ENCODE measurements at places on chromosomes 5 and 9.

GRCh38 chr5:92775711-92776615 is 805.1 kb downstream of the NR2F1-AS1 start:
- no peak for DNase-seq

DNA sequence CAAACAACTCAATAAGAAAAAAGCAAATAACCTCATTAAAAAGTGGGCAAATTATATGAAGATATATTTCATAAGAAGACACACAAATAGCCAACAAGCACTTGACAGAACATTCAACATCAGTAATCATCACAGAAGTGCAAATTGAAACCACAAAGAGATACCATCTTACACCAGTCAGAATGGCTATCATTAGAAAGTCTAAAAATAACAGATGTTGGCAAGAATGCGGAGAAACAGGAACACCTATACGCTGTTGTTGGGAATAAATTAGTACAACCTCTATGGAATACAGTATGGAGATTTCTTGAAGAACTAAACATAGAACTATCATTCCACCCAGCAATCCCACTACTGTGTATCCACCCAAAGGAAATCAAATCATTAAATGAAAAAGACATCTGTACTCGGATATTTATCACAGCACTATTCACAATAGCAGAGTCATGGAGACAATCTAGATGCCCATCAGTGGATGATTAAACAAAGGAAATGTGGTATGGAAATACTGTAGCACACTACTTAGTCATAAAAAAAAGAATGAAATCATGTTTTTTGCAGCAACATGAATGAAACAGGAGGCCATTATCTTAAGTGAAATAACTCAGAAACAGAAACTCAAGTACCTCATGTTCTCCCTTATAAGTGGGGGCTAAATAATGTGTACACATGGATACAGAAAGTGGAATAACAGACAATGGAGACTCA is 106.8 kb upstream of the FST start:
- no peak for DNase-seq

GRCh38 chr5:33631786-33632185 is 191.0 kb downstream of the TARS1 start:
- DNase-seq = no peak

DNA sequence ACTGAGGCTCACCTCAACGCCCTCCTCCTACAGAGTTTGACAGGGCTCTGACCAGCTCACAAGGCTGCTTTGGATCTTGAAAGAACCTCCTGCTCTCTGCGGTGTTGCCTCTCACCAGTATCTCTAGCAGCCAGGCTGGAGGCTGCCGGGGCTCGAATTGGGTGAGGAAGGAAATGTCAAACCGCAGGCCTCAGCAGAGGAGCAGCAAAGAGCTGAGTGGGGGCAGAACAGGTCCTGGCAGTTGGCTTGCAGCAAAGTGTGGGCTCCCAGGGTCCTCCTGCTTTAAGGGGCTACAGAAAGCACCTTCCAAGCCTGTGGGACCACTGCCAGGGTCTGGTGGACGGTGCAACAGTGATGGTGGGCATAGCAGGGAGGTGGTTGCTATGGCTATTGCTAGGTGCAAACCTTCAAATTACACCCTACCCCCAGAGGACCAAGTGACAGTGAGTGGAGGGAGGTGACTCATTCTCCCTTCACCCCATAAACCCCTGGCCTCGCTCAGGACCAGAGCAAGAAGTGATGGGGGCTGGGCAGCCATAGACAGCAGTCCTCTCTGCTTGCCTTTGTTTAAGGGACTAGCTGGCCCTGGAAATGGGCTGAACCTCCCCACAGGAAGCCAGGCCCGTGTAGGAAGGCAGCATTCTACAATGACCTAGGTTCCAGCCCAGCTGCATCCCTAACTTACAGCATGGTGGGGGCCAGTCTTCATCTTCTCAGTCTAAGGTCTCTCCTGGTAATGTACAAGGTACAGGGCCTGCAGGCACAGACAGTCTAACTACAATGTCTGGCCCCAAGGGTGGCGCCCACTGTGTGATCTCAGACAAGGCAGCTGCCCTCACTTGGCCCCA is 18.7 kb downstream of the LCP2 start:
- no peak for DNase-seq

DNA sequence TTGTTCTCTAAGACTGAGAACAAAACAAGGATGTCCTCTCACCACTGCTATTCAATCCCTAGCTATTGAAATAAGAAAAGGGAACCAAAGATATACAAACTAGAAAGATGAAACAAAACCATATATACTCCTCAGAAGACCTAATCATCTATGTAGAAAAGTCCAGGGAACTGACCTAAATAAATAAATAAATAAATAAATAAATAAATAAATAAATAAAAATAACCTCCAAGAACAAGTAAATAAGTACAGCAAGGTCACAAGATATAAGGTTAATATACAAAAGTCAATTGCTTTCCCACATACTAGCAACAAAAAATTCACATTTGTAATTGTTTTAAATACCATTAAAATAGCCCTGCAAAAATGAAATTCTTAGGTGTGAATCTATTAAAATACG is 54.6 kb downstream of the DTWD2 start:
- DNase-seq = no peak

GRCh38 chr5:178469011-178469974 is 120.9 kb downstream of the COL23A1 start:
- no peak for DNase-seq

- DNase-seq = no peak
Observed at GRCh38 chr9:219670-220365, 5.2 kb downstream of the DOCK8 start.

- no peak for DNase-seq
Observed at GRCh38 chr5:37735649-37736347, 104.0 kb downstream of the GDNF start.

DNA sequence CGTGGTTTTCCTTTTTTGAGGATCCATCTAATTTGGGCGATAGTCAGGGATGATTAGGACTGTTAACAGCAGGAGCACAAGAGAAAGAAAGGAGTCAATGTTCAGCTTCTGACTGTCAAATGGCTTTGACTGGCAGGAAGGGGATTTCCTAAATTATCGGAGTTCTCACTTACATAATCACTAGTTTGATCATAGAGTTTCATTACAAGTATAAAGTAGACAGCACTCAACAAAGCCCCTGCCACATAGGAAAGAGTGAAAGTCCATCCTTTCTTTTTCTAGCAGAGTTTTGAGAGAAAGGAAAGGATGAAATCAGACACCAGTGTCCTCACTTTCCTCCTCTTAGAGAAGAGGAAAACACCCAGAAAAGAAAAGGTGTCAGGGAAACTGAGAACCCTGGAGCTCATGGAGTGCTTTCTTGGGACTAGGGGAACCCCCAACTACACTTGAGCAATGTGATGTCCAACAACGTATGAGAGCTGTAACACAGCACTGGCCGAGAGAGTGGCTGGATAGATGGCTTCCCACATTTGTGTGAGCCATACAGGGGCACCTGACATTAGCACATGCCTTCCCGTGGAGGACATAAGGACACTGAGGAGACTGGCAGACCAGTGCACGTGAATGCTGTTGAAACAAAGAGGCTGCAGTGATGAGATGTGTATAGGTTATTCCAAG is 26.0 kb upstream of the LPAR1 start:
- DNase-seq = no peak

GRCh38 chr5:139648205-139649081 is at the start of gene CXXC5:
CXXC5 (plus strand) TSS chr5:139648349; CDS start chr5:139680524, 32,175 bp downstream.
- DNase-seq = peak; percentile 68

DNA sequence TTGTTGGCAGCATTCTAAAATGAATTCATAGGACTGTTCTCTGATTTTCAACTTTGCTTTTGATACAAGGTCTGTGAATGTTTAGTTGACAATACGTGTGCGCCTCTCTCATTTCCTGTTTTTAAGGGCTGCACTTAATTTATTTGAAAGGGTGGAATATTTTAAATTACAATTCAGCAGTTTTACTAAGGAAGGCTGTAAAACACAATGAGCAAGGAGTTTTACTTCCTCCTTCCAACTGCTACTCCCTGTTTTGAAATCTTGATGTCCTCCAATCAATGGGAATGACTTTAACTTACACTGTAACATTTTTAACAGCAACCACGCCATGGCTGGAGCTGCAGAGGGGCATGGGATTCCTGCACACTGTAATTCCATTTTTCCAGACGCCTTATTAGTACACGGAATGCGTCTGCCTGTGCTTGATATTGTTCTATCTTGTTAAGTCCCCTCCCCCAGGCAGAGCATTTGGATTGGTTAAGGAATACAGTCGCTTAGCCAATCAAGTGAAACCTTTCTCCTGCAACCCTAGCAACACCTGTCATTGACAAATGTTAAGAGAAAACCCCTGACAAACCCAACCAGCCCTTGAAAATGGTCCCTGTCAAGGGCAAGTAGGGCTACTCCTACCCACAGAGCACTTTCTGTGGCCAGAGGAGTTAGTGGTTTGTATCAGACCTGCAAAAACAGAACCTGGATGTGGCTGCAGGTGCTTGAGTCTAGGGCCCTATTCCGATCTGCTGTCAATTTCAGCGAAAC is 12.5 kb upstream of the ZSWIM6 start:
- DNase-seq = no peak

GRCh38 chr5:156640691-156641241 is 209.3 kb upstream of the PPP1R2B start:
- no peak for DNase-seq

- no peak for DNase-seq
Observed at GRCh38 chr5:7763621-7764072, 87.3 kb downstream of the CFAP90 start.

- DNase-seq = peak; percentile 46
Observed at GRCh38 chr5:19853616-19854240, 134.3 kb downstream of the CDH18 start.

- DNase-seq = no peak
Observed at GRCh38 chr9:135228345-135228982, 141.0 kb downstream of the OLFM1 start.

DNA sequence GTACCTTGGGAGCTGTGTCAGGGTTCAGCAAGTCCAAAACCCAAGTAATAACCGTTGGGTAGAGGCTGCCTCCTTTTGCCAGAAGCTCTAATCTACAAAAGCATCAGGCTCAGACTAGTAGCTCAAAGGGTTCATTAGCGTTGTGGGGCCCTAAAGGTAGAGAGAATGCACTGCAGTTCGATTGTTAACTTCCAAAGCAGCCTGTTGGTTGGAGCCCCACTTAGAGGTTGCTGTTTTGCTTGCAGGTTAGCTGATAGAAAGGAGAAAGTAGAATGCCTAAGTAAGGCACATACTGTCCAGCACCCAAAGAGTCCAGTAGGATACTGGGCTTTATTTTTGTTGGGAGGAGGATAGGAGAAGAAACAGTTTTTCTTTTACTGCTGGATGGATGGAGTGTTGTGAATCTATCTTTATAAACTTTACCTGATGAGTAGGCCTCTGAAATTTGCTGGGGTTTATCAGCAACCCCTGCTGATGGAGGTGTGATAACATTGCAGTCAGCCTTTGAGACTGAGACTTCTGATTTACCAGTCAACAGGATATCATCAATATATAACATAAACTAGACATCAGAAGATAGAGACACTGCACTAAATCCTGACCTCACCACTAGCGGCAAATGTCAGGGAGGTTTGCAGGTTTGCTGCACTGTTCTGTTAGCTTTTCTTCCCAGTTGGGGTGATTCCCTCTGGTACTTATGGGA is 34.8 kb downstream of the ZNF131 start:
- DNase-seq = no peak

DNA sequence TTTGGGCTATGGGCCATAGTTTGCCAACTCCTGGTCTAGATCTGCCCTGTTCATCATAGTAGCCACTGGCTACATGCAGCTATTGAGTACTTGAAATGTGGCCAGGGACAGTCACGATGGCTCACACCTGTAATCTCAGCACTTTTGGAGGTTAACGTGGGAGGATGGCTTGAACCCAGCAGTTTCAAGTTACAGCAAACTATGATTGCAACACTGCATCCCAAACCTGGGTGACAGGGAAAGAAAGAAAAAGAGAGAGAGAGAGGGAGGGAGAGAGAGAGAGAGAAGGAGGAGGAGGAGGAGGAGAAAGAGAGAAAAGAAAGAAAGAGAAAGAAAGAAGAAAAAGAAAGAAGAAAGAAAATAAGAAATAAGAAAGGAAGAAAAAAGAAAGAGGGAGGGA is 5.1 kb upstream of the GMCL2 start:
- no peak for DNase-seq

DNA sequence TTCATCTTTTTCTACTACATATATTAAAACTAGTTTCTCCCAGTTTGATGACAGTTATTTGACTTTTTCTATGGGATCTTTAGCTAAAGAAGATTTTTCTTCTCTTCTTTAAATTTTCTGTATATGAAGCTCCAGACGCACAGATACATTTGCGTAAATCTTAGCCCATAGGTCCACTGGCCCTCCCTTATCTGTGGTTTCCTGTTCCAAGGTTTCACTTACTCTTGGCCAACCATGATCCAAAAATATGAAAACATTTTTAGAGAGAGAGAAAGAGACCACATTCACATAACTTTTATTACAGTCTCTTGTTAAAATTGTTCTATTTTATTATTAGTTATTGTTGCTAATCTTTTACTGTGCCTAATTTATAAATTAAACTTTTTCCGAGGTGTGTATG is 270.2 kb upstream of the DAPK1 start:
- DNase-seq = no peak

DNA sequence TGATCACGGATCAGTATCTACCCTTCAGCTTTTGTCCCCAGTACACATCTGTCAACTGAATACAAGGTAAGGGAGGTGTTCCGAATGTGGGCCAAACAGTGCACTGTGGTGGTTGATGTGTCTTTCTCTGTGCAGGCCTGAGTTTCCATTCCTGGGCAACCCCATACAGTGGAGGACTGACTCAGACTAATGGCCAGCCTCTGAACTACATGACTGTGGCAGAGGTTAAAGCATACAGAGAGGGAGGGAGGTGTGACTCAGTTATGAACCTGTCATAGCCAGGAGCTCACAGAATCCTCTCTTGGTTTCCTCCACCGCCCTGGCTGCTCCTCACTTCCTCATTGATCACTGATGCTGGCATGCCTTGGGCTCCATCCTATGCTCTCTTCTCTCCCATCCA is 136.4 kb upstream of the TAS2R1 start:
- DNase-seq = no peak

DNA sequence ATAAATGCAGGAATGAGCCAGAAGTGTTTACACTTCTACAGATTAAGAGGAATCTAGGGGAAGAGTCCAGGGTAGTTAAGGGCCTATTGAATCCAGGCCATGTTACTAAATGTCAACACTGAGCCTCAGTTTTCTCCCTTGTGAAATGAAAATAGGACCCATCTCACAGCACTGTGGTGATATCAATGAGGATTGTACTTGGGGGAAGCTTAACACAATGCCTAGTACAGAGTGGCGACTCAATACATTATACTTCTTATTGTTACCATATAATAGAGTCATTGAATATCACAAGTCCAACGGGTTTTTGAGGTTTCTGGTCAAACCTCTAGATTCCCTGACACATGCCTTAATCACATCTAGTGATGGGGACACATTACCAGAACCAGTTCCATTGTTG is 4.6 kb downstream of the TRUB2 start:
- DNase-seq = no peak
